Vagina (tissue), 2 donors: ENCODE measurements at places on chromosomes 3 and 15. TPM values are rescaled to one million over a fixed set of nuclear protein-coding genes. Genes with fewer than 3 reads are reported as not detected.
A peak's percentile ranks its signal among the peaks of the same experiment; 100 is the strongest.

DNA sequence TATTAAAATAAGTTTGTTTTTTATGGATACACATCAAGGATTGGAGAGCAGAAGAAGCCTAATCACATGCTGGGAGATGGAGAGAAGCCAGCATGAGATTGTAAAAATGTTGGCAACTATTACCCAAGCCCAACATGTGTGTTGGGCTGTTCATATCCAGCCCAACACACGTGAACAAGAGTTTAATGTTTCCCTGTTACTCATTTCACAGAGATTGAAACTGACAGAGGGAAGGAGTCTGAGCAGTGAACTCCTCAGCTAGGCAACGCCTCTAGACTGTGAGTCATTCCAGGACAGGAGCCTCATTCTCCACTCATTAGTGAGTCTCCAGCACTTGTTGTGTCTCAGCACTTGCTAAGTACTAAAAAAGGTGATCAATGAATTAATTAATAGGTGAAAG lies 43.2 kb upstream of the CMSS1 start:
- H3K4me1 ChIP-seq = no peaks in the 10 kb centered on the region
- DNase-seq = no peak
- no peaks in the 10 kb centered on the region for H3K36me3 ChIP-seq

GRCh38 chr15:37289109-37289765 lies 188.9 kb upstream of the MEIS2 start:
- H3K4me1 ChIP-seq = no peaks in the 10 kb centered on the region
- H3K27me3 ChIP-seq = no peaks in the 10 kb centered on the region
- no peak overlapping the region for H3K27ac ChIP-seq

- H3K4me1 ChIP-seq = peaks cover 9% of the 10 kb centered on the region
- no peak for DNase-seq
- no peaks in the 10 kb centered on the region for H3K36me3 ChIP-seq
- H3K4me3 ChIP-seq = no peak overlapping the region
Observed at GRCh38 chr3:108428586-108428985, 81.8 kb downstream of the MYH15 start.

GRCh38 chr3:44890258-44890657 lies 15.8 kb downstream of the TGM4 start:
- no peaks in the 10 kb centered on the region for H3K4me1 ChIP-seq
- no peaks in the 10 kb centered on the region for H3K36me3 ChIP-seq
- no peak overlapping the region for H3K4me3 ChIP-seq
- no peaks in the 10 kb centered on the region for H3K27me3 ChIP-seq
- H3K27ac ChIP-seq = no peak overlapping the region
- DNase-seq = peak; percentile 58

DNA sequence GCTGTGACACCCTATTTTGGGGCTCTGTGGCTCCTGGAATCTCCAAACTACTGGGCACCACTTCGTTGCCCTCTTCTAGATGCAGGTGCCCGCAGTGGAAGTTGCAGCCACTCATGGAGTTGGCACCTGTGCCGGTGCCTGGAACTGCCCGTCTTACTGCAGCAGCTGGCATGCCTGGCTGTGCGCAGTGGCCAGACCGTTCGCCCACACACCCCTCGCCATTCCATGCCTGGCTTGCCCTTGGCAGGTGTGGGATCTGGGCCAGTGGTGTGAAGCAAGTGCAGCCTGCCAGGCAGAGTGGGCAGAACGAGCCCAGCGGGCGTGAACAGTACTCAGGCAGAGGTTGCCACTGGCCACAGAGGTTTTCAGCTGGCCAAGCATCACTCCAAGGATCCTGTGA lies 1286.7 kb downstream of the ROBO1 start:
- H3K27me3 ChIP-seq = no peaks in the 10 kb centered on the region
- H3K4me3 ChIP-seq = no peak overlapping the region
- H3K27ac ChIP-seq = no peak overlapping the region
- H3K36me3 ChIP-seq = no peaks in the 10 kb centered on the region
- no peaks in the 10 kb centered on the region for H3K4me1 ChIP-seq

DISP2 gene
- 0.74 TPM for total RNA-seq

GRAMD1C gene
- 9.6 TPM for total RNA-seq
